ENCODE measurements at places on chromosomes 5 and 9.

GRCh38 chr5:122342256-122342655 lies 30.2 kb downstream of the SNCAIP start:
- no peak for DNase-seq

DNA sequence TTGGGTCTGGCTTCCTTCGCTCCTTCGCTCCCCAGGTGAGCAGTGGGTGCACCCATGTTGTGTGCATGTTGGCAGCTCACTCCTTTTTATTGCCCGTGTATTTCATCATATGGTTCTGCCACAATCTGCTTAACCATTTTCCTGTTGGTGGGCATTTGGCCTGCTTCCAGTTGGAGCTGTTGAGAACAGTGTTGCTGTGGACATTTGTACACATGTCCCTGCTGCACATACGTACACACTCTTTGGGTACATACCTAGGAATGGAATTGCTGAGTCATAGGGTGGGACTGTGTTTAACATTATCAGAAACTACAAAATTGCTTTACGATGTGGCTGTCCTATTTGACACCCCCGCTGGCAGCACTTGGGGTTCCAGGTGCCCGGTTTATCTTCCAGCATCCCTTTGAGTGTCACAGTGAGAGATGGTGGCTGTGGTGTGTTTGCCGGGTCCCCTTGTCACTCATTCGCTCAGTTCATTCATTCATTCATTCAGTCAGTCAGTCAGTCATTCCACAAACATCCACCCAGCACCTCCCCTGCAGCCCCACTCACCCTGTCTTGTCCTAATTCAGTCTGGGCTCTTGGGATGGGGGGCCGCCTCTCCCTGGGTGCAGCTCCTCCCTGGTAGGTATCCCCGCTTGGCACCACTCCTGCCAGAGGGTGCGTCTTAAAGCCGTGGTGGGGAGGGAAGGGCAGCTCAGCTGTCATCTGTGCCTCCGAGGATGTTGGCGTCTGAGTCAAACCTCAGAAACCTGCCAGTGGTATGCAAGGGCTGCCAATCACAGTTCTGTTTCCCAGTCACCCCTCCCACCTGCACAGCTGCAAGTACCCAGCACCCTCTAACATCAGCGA lies 7.9 kb upstream of the FIBCD1 start:
- DNase-seq: no peak

DNA sequence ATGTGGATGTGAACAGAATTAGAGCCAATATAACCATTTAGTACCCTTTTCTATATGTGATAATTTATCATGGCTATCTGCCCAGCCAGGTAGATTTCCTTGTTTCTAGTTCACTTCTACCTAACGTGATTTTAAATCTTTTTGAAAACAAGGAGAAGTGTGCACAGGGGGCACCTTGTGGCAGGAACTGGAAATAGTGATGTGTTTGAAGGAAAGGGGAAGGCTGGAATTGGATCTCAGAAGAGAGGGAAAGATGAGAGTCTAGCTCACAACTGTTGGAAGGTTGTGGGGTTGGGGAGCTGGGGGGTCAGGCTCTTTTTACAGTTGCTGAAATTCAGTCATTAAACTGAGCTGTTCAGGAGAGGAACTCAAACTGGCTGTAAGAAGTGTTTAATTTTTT lies 219.5 kb downstream of the KCTD16 start:
- DNase-seq: no peak

- no peak for DNase-seq
These were observed 486.2 kb downstream of the DMAC1 start for GRCh38 chr9:7313389-7313788.

- DNase-seq: no peak
These were observed 13.1 kb downstream of the IL7R start for GRCh38 chr5:35869685-35870277.

DNA sequence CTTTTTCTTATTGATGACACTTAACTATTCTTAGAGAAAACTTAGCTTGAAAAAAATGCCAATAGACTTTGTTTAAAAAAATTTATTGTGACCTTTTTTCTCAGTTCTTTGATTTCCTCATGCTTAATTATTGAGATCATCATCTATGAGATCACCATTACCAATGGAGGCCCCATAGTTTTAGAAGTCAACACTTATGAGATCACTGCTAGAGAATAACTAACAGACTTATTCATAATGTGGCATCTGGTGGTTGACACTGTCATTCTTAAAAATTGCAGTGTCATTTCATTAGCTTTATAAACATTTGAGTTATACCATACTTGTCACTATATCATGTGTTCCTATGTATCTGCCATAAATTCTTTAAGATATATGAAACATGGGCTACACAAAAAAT lies 14.9 kb upstream of the FEM1C start:
- DNase-seq: no peak

- DNase-seq: no peak
These were observed 2.9 kb downstream of the MEGF9 start for GRCh38 chr9:120711354-120711753.

DNA sequence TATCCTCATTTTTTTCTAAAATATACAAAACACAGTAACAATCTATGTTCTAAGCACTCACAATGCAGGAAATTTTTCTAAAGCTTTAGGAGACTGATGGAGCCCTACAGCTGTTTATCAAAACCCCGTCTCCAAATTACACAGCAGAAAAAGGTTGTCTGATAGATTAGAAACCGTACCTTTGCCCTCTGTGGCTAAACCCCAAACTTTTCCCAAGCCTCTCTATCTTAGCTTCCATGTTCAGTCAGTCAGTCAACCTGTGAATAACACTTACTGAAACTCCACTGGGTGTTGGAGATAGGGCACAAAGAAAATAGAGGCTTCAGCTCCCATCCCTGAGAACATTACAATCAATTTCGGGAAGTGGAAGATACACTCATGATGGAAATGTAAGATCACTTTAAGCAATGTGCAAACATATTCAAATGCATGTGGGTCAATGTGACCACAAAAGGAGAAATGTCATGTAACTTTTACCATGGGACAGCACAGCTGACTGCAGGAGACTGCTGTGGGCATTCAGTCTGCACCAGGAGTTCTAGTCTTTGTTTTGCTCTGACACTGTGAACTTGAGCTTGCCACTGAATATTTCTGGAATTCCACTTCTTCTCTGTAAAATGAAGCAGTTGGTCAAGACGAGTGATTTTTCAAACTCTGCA lies 279.5 kb upstream of the PIK3R1 start:
- DNase-seq: no peak

Measured in CD4-positive, alpha-beta memory T cell (primary cell).